ENCODE measurements at places on chromosomes 7 and 10.

DNA sequence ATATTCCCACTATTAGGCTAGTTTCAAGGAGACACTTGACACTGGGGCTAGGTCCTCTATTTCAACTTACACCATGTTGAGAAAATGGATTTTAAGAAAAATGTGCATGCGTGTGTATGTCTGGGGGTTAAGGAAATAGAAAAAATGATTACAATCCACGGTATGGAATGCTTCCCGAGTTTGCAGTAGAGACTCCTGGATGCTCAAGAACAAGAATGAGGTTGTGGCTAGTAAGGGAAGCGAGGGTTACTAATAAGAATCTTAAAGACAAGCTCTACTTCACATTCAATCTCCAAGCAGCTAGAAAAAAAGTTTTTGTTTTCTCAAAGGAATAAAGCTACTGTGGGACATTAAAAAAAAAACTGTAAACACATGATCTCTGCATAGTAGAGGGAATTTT, 54.7 kb downstream of the ANK3 start:
- no peak for DNase-seq

GRCh38 chr7:55265836-55266642, 99.1 kb upstream of the LANCL2 start:
- DNase-seq = no peak

- peak; percentile 44 for DNase-seq
These were observed 139.3 kb downstream of the TWIST1 start for GRCh38 chr7:18978108-18978495.

DNA sequence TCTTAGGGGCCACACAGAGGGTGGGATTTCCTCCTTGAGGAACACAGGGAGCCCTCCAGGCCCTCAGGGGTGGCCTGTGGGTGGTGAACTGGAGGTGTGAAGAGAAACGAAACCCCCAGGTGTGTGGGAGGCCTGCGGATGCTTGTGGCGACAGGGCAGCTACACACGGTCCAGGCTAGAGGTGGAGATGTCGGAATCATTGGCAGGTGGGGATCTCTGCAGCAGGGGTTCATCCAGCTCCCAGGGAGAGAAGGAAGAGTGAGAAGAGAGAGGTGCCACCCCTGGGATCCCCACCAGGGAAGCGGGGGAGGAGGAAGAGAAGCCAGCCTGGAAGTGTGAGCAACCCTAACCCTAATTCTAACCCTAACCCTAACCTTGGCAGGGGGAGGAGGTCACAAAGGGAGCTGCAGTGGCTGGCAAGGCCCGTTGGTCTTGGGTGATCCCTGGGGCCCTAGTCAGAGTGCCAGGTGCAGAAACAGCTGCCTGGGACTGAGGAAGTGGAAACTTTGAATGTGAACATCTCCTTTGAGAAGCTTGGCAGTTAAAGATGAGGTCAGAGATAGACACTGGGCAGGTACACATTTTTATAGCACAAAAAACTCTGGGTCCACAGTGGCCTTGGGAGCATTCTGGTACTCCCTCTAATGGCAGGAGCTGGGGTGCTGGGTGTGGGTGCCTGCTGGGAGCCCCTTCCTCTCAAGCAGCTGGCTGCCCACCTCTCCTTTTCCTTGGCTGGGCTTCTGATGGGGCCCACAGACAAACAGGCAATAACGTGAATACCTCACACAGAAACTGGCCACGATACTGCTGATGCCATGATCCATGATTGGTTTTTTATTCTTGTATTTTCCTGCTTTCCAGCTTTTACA, 6.8 kb upstream of the AEBP1 start:
- no peak for DNase-seq

- no peak for DNase-seq
These were observed 67.4 kb upstream of the EXOC4 start for GRCh38 chr7:133185512-133185911.

DNA sequence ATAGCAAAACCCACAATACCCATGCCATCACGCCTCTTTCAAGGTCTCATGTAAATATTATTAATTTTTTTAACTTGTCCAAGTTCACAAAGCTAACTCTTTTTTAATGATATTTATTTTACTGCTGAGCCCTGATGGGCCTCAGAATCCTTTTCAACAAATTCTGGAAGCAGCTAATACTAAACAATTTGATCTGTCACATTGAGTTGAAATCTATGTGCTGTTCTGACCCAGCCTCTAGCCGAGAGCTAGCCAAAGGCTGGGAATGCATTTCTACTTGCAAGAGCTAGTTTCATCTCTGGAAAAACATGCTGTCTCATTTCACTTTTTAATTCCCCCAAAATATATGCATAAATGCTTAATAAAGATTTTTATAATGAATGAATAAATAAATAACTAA, 47.9 kb downstream of the TFAM start:
- no peak for DNase-seq

DNA sequence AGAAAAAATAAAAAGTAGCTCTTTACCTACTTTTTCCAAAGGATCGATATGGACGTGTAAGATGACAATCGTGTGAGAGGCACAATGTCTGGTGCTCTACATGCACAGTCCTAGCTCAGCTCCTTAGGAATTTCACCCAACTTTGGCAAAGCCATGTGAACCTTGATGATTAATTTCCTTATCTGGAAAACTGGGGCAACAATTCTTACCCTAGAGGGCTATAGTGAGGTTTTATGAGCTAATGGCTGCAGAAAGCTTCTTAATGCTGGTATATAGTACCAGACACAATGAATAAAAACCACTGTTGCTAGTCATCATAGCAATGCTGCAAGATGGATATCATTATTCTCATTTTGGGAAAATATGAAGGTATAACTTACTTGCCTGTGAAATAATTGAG, 202.7 kb downstream of the PARD3 start:
- no peak for DNase-seq

DNA sequence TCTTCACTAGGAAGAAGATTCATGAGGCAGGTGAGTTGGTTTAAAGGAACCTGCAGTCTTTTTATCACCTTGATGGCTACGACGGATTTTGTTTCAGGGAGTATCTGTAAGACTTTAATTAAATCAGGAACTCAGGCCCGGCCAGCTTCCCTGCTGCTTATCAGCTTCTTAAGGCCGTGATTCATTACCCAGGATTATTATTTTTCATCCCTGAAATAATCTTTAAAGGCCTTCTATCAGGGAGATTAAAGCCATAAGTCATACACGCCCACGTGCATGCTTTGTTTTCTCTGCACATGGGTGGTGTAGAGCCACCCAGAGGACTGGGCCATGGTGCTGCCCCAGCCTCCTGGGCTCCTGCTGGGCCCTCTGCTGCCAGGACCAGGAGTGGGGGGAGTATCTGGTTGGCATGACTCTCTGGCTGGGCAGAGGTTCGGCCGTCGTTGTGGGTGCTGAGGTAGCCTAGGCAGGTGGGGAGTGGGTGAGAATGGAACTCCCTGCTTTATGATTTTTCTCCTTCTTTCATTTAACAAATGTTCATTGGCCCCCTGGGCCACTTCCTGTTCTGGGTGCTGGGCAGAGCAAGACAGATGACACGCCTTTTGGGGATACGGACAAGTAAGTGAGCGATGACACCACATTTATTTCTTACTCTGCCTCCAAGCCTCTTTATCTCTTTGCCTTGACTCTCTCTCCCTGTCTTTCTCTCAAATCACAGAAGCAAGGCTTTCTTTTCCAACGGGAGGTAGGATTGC, 39.0 kb upstream of the PCBD1 start:
- DNase-seq = peak; percentile 83

DNA sequence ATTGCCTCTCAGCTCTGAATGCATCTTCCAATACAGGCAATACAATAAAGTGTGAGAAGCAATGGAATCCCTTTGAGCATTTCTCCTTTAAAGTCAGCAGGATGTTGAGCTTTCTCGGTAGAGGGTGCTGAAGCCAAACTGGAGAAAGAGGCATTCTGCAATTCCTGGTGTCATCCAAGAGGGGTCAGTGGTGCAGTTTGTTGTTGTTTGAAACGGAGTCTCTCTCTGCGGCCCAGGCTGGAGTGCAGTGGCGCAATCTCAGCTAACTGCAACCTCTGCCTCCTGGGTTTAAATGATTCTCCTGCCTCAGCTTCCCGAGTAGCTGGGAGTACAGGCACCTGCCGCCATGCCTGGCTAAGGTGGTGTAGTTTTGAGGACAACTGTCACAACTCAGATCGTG, 486.5 kb downstream of the CALN1 start:
- DNase-seq = no peak

DNA sequence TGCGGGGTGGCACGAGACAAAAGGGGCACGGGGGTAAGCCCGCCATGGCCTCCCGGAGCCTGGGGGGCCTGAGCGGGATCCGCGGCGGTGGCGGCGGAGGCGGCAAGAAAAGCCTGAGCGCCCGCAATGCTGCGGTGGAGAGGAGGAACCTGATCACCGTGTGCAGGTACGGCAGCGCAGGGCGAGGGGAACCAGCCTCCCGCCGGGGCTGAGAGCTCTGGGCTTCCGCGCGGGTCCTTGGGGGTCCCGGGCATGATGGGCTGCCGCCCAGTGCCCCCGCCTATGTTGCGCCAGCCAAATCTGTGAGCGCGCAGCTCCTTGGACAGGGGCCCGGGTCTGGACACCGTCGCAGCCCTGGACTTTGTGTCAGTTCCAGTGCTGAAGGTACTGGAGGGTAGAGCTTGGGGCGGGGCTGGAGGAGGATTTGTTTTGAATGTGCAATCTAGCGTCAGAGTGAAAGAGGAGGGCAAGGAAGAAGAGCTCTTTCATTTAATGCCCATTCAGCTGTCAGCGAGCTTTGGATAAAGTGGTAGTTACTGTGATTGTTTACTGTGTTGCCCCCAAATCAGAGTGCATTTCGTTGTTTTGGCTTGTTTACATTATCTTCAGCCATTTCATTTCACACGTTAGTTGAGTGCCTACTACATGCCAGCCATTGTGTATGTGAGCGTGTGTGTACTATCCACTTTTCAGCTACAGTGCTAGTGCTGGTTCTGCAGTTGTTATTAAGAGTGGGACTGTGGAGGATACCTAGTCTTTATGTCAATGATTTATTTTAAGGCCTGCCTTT, 777 bp downstream of the RUNDC3B start:
- DNase-seq = no peak

- DNase-seq = no peak
These were observed 249.9 kb downstream of the IPMK start for GRCh38 chr10:58017719-58018367.

- DNase-seq = no peak
These were observed at the start of gene LANCL2 for GRCh38 chr7:55365205-55365674. TSS of gene LANCL2 (plus strand) at chr7:55365337. CDS start at chr7:55366026, 689 bp downstream.

DNA sequence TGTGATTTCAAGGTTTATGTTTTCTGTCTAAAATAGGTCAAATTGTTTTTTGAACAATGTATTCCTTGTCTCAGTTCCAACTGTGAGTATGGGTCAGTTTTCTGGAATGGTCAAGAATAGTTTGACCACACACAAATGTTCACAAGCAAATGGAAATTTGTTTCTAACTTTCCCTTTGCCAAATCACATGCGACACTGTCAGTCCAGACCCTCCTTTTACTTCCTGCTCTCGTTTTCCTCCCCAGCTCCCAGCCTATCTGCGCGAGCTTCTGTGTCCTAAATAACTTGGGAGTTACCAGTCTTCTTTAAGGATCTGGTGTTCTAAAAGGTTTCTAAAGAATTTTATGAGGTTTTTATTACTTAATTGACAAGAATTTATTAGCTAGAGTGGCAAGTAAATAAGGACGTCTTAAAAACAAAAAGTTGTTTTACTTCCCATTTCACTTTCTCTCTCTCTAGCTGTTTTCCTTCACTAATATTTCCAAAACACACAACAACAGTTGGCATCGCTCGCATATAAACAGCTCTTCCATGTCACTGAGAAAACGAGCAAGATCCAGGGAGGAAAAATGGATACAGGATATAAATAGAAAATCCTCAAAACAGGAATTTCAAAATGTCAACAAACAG, 266.1 kb upstream of the KLF6 start:
- no peak for DNase-seq

- DNase-seq = no peak
These were observed 559.4 kb upstream of the AUTS2 start for GRCh38 chr7:69038915-69039314.

DNA sequence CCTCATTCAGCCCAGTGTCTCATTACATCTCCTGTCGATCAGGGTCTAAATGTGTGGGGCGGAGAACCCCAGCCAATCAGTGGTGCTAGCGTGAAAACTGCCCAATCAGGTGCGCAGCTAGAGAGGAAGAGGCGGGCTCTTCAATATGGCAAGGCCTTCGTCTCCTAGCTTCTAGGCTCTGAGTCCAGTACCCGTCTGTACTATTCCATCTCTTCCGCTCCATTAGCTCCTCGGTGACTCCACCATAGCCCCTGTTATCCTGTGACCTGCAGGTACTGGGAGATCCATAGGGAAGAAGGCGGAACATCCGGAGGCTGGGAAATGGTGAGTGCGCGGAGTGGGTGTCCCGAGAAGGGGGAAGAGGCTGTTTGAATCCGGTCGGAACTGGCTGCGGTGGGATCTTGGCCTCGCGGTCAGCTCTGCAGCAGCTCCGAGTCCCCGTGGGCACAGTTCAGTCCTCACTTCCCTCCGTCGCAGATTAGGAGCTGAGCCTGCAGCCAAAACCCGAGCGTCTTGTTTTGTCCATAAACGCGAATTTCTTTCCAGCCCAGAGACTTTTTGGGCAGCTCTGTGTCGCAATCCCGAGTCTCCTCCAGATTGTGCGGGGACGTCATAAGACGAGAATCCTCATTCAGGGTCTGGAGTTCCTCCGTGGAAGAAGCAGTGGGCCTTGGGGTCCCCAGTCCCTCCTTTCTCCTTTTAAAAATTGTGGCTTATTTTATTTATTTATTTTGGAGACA, at the start of gene ZNF727:
ZNF727 (plus strand) TSS at position 134 of the 740 bp plus-strand sequence; CDS start at position 322, 188 bp downstream.
- DNase-seq = no peak

- DNase-seq = no peak
These were observed 118.0 kb downstream of the CREB5 start for GRCh38 chr7:28530175-28530802.

DNA sequence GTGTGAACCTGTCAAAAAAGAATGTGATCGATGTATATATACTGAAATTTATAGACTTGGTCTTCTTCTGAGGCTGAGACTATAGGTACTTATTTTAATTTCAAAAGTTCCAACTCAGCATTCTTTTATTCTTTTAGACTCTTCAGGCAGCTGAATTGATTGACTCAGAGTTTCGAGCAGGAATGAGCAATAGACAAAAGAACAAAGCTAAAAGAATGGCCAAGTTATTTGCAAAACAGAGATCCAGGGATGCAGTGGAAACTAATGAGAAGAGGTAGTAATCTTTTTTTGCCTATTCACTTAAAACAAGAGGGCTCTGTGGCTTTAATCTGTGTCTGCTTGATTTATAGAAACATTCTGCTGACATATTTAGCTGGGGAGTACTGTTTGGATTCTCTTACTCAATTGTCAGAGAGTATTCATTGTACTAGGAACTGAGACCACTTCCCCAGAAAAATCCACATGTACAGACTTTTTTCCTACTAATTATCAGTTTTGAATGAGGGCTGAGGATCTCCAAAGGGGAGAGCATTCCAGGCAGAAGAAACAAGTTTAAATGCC, 30.1 kb downstream of the BTAF1 start:
- DNase-seq = no peak

GRCh38 chr10:64175271-64175962, 654.2 kb downstream of the REEP3 start:
- DNase-seq = no peak

DNA sequence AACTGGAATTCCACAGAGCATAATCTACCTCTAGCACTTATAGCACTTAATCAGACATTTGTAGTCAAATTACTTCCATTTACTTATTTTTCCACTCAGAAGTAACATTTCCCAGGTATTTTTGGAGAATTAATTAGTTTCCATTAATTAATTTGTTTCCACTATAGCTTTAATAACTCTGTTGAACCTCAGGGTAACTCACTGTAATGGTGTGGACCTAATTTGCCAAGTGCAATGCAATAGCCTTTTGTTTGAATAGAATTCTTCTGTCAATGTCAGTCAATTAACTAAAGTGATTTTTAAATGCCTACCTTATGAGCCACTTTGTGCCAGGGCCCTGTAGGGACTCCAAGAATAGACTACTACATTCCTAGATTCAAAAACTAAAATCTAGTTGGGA, 115.4 kb downstream of the CSTF2T start:
- DNase-seq = no peak

- no peak for DNase-seq
These were observed 81.2 kb upstream of the PPIF start for GRCh38 chr10:79266084-79266483.
